ENCODE measurements at places on chromosomes 6 and 20. TPM values are rescaled to one million over a fixed set of nuclear protein-coding genes. Genes with fewer than 3 reads are reported as not detected.

The BPIFB2 gene
- polyA plus RNA-seq, result 0.85 TPM

The C20orf202 gene
- polyA plus RNA-seq, result 0.33 TPM

The VSX1 gene
- not detected for polyA plus RNA-seq

The LY6G6C gene
- 17.2 TPM for polyA plus RNA-seq

The NNAT gene
- polyA plus RNA-seq, result 2.5 TPM

The PCK1 gene
- 0.25 TPM for polyA plus RNA-seq

The MMP24OS gene
- polyA plus RNA-seq, result 25.7 TPM

The TCF19 gene
- 10.3 TPM for polyA plus RNA-seq

The ZBTB12 gene
- 3.6 TPM for polyA plus RNA-seq

The SEMG1 gene
- polyA plus RNA-seq, result not detected

The PDSS2 gene
- 7.3 TPM for polyA plus RNA-seq

The COX4I2 gene
- 3.8 TPM for polyA plus RNA-seq

The FAM209A gene
- 0.20 TPM for polyA plus RNA-seq

The FHL5 gene
- polyA plus RNA-seq, result 0.37 TPM

The GJA10 gene
- polyA plus RNA-seq, result not detected

The LY6G5B gene
- 7.4 TPM for polyA plus RNA-seq

The CMTR1 gene
- polyA plus RNA-seq, result 12.0 TPM

The TFAP2D gene
- polyA plus RNA-seq, result not detected

The GGTLC1 gene
- not detected for polyA plus RNA-seq

The HLA-DQB2 gene
- polyA plus RNA-seq, result 0.51 TPM

The EEF1A2 gene
- 7.3 TPM for polyA plus RNA-seq

The TM9SF4 gene
- 22.9 TPM for polyA plus RNA-seq

The BPIFB1 gene
- polyA plus RNA-seq, result 1.4 TPM

The FOXQ1 gene
- polyA plus RNA-seq, result 7.8 TPM

The PRND gene
- polyA plus RNA-seq, result not detected

The FAM209B gene
- 0.43 TPM for polyA plus RNA-seq

The CNPY3 gene
- polyA plus RNA-seq, result 14.2 TPM

The ELOVL2 gene
- 0.04 TPM for polyA plus RNA-seq

The ITPR3 gene
- polyA plus RNA-seq, result 15.0 TPM

The MYCT1 gene
- 1.6 TPM for polyA plus RNA-seq

The DEFB124 gene
- polyA plus RNA-seq, result not detected

The SSTR4 gene
- polyA plus RNA-seq, result not detected

The SLC17A2 gene
- not detected for polyA plus RNA-seq

The PTGIS gene
- 3.5 TPM for polyA plus RNA-seq

The IL17F gene
- polyA plus RNA-seq, result 0.16 TPM

The SLC22A16 gene
- not detected for polyA plus RNA-seq

The IL17A gene
- not detected for polyA plus RNA-seq

The PDE10A gene
- 0.28 TPM for polyA plus RNA-seq

The CFB gene
- 15.9 TPM for polyA plus RNA-seq

The TCP11 gene
- polyA plus RNA-seq, result not detected

The RUNX2 gene
- 0.31 TPM for polyA plus RNA-seq

The NQO2 gene
- 24.2 TPM for polyA plus RNA-seq

The CAPN11 gene
- 0.29 TPM for polyA plus RNA-seq

Data from esophagus (tissue), 2 donors.